ENCODE measurements at places on chromosomes 2 and 18.

- DNase-seq, result no peak
Measured at GRCh38 chr2:24021122-24021998, 11.5 kb downstream of the MFSD2B start.

GRCh38 chr2:177010861-177011260, 201.7 kb upstream of the HNRNPA3 start:
- DNase-seq, result no peak

- no peak for DNase-seq
Measured at GRCh38 chr2:19435815-19436214, 77.4 kb upstream of the OSR1 start.

DNA sequence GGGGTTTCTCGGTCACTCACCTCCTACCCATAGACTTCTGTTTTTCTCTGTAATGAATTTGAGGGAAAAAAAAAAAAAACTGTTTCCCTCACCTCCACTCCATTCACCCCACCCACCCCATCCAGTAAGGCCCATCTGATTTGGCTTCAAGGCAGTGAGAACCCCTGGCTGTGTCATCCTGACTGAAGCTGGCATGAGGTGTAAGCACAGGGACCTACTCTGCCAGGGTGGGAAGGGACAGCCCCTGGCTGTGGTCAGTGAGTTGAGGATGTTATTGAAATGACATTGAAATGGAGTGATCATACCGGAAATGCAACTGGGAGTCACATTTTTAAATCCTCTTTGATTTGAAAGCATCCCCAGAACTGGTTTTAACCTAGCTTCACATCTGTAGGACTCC, 19.1 kb upstream of the BCL2L11 start:
- no peak for DNase-seq
